Activated B cell treated with CpG ODN at 0.5 μM for 24 hours (primary cell): ENCODE measurements at places on chromosomes 7 and 10. TPM values are rescaled to one million over a fixed set of nuclear protein-coding genes. Genes with fewer than 3 reads are reported as not detected.

The AFAP1L2 gene
- 0.89 and 1.3 TPM in 2 replicates for total RNA-seq

DNA sequence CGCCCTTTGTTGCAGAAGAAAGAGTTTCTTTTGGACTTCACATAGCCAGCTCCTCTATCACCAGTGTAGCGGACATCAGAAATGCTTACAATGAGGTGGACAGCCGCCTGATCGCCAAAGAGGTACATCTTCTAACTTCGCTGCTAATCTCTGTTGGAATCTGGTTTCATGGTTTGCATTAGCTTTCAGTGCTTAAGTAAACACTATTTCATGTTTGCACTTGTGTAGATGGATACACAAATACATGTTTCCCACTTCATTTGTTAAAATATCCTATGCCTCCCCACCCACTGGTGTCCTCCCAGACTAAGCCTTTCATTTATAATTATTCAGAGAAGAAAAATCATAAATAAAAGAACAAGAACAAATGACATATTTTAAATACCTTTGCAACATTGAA is 103.9 kb downstream of the WDFY4 start:
- DNase-seq, result no peak

DNA sequence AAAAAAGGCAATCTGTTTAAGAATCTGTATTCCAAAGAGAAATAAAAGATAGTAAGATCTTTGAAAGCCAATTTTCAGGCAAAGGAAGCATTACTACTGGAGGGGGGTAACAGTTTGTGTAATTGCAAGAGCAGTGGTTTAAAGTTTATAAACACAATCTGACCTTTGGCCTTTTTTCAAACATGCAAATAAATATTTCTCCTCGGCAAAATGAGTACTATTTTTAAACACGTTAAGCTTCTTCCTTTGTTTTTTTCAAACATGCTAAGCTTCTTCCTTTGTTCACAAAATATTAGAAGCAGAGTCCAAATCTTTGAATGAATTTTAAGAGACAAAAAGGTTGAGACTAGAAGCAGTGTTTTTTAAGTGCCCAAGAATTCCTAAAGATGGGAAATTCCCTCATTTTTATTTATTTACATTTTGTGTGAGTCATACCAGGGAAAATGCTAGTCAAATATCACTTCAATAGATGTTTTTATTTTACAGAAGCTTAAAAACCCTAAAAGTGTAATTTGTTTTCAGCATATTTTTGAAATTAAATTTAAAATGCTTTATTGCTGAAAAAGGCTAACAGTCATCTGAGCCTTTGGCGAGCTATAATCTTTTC is 229.3 kb downstream of the GPR37 start:
- no peak for DNase-seq

DNA sequence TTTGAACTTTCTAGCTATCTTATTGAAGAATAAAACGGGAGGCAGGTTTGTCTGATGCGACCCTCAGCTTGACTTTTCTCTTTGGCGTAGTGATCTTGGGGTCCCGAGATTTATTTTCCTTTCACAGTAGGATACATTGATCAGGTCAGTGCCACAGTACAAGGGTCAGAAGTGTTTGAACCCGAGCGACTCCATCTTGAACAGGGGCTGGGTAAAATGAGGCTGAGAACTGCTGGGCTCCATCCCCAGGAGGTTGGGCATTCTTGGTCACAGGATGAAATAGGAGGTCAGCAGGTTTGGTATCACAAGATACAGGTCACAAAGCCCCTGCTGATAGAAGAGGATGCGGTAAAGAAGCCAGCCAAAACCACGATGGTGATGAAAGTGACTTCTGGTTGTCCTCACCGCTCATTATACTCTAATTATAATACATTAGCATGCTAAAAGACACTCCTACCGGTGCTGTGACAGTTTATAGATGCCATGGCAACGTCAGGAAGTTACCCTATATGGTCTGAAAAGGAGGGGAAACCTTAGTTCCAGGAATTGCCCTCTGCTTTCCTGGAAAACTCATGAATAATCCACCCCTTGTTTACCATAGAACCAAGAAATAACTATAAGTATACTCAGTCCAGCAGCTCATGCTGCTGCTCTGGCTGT is 3.0 kb upstream of the TECPR1 start:
- DNase-seq, result no peak

- DNase-seq, result no peak
Observed at GRCh38 chr7:12949060-12949931, 261.9 kb downstream of the ARL4A start.

- DNase-seq, result no peak
Observed at GRCh38 chr10:112797855-112798254, 152.2 kb upstream of the TCF7L2 start.

DNA sequence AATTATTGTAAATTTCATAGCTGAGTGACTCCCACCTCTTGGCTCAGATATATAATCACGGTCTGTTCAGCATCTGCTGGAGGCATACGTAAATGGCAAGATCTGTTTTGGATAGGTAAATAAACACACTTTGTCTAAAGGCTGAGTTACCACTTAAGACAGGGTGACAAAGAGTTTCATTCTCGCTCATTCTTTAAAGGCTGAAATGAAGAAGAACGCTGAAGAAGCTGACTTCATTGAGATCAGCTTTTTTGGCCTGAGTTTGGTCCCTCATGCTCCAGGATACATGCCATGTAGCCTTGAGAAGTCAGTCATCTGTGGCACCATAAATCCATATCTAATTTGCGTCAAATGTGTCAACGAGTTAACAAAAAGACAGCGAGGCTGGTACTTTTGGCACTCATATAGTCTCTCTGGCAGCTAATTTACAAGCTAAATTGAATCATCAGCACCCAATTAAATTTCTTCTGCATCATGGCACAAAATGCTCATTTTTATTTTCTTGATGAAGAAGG is 309.9 kb downstream of the GPAM start:
- no peak for DNase-seq
